Left hindlimb (tissue), 1 donor: ENCODE measurements at places on chromosomes 13 and 19.
A peak's percentile ranks its signal among the peaks of the same experiment; 100 is the strongest.

GRCh38 chr13:49435992-49436391 lies 7.9 kb downstream of the CAB39L start:
- DNase-seq = no peak

GRCh38 chr19:3620145-3620816 lies 6.3 kb downstream of the CACTIN start:
- DNase-seq = no peak

- DNase-seq = no peak
Observed at GRCh38 chr19:38070573-38070972, 153.4 kb downstream of the DPF1 start.

GRCh38 chr19:46732172-46732938 lies 13.5 kb upstream of the FKRP start:
- no peak for DNase-seq

- no peak for DNase-seq
Observed at GRCh38 chr13:71828117-71828516, 38.9 kb downstream of the DACH1 start.

DNA sequence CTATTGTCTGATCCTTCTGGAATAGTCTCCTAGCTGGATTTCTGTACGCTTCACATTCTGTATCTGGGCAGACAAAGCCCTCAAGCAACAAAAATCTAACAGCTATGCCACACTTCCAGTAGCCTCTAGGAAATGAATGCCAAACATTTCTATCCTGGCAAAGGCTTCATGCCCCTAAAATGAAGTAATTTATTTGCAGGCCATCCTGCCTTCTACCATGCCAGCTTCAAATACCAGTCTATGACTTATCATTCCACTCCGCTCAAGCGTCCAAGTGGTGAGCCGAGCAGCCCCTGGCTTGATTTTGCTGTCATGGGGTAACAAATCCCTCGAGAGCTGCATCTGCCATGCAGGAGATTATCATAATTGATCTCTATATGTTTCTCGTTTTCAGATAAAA lies 86.9 kb downstream of the LHFPL6 start:
- no peak for DNase-seq

DNA sequence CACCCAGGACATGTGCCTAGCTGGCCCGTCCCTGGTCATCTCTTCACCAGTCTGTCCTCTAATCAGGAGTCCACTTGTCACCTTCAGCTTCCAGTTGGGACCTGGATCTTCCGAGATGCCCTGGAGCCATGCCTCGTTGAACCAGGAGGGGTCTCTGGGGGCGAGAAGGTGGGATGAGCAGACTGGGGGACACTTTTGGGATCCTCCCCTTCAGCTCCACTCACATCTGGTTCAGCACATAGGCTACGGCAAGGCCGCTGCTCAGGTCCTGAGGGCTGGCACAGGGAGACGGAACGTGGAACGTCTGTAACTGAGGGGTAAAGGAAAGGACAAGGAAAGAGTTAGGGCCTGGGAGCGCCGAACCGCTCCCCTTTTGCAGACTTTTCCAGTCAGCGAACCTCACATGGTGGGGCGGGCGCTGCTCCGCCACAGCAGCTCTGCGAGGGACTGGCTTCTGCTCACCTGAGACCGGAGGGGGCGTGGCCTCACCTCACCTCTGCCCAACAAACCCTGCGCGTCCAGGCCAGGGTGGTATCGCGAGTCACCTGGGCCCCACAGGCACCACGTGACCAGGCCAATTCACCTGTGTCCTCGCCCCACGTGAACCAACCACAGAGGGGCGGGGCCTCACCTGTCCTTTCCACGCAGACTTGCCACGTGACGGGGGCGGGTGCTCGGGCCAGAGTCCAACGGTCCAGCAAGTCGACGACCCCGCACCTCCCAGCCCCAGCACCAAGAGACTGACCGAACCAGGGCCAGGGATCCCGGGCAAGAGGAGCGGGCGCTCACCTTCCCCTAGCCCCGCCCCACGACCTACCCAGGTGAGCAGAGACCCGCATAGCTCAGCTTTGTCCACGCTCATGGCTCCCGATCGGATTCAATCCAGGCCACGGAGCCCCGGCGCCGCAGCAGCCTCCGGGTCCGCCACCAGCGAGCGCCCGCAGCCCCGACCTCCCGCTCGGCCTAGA lies at the start of gene HOOK2:
TSS of gene HOOK2 (minus strand) at position 965 of the 968 bp plus-strand sequence. CDS start at position 862, 103 bp downstream.
- DNase-seq = peak; percentile 72

DNA sequence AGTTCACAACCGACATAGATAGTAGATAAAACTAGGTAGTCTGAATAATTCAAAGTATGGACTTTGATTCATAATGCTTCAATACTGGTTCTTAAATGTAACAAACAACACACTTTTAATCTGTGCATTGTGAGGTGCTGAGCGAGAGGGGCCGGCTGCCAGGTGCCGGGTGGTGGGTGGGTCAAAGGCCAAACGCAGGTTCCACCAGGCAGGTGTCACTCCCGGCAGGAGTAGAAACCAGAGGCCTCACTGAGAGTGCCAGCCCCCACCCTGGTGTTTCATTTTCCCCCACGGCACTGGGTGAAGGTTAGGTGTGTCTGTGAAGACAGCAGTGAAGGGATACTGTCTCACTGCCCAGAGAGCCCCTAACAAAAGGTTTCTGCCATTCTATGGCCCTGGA lies 4.2 kb upstream of the TUBGCP3 start:
- DNase-seq = no peak

GRCh38 chr19:42111384-42111783 lies 20.9 kb downstream of the POU2F2 start:
- DNase-seq = no peak

GRCh38 chr19:2475018-2475701 lies 767 bp upstream of the GADD45B start:
- peak; percentile 70 for DNase-seq

- no peak for DNase-seq
Observed at GRCh38 chr19:46825731-46826055, 25.0 kb downstream of the AP2S1 start.

DNA sequence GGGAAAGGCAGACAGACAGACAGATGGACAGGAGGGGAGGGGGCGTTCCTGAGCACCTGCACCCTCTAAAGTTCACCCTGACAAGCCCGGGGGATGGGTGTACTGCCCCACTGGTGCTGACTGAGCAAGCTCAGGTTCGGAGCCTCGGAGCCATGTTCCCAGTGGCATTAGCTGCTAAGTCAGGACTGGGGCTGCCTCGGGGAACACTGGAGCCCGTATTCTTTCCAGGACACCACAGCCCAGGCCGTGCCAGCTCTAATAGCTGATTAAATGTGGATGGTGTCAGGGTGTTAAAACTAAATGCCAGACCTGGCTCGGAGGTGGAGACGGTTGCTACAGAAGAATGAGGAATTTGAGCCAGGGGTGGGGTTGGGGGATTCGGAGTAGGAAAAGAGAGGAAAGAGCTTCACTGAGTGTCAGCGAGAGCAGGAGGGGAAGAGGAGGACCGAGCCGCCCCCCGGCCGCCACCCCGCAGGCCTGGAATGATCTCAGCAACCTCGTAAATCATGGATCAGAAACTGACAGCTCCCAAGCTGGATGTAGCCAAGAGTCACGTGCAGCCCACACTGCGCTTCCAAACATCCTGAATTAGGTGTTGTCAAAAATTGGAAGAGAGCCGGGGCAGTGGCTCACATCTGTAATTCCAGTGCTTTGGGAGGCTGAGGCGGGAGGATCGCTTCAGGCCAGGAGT lies 10.4 kb downstream of the MAP2K2 start:
- no peak for DNase-seq

GRCh38 chr13:107211073-107211472 lies 643.1 kb upstream of the ARGLU1 start:
- peak; percentile 83 for DNase-seq

- no peak for DNase-seq
Observed at GRCh38 chr13:43669964-43670363, 116.8 kb downstream of the ENOX1 start.

GRCh38 chr13:66837246-66837645 lies 392.9 kb downstream of the PCDH9 start:
- DNase-seq = no peak

- no peak for DNase-seq
Observed at GRCh38 chr19:32061315-32061714, 284.1 kb upstream of the ZNF507 start.

GRCh38 chr13:21066946-21067345 lies 5.6 kb upstream of the LATS2 start:
- no peak for DNase-seq

- DNase-seq = no peak
Observed at GRCh38 chr13:85223883-85224656, 575.1 kb downstream of the SLITRK6 start.

- no peak for DNase-seq
Observed at GRCh38 chr13:45392811-45393210, 25.4 kb downstream of the SLC25A30 start.

DNA sequence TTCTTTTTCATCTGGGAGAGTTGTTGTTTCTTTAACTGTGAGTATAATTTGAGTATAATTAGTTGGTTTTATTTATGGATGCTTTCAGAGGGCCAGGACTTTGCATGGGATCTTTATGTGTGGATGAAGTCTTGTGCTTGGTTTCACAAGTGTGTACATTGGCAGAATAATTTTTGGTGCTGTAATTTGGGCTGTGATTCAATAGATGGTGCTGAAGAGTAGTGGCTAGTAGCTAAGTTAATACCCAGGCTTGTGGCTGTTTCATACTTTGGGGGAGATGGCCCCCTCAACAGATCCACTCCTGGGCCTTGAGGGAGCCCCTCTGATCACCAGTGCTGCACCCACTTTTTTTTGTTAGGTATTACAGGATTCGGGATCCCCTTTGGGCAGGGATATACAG lies 1142.4 kb downstream of the SLITRK1 start:
- DNase-seq = no peak

DNA sequence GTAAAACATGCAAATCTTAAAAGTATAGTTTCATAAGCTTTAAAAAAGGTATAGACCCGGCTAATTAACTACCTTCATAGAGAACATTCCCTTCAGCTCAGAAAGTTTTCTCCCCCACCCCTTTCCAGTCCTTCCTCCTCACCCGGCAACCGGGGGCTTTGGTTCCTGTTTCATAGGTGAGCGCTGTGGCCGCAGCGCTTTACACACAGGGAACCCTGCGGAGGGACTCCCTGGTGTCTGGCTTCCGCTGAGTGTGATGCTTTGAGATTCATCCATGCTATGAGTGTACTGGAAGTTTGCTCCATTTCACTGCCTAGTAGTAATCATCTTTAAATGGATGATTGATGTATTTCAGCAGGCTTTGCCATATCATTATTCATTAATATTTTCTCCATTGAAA lies 26.0 kb upstream of the PABPC3 start:
- DNase-seq = no peak

- no peak for DNase-seq
Observed at GRCh38 chr13:100665403-100665802, 9.2 kb downstream of the TMTC4 start.

- peak; percentile 62 for DNase-seq
Observed at GRCh38 chr19:5288347-5288739, 52.3 kb downstream of the PTPRS start.

DNA sequence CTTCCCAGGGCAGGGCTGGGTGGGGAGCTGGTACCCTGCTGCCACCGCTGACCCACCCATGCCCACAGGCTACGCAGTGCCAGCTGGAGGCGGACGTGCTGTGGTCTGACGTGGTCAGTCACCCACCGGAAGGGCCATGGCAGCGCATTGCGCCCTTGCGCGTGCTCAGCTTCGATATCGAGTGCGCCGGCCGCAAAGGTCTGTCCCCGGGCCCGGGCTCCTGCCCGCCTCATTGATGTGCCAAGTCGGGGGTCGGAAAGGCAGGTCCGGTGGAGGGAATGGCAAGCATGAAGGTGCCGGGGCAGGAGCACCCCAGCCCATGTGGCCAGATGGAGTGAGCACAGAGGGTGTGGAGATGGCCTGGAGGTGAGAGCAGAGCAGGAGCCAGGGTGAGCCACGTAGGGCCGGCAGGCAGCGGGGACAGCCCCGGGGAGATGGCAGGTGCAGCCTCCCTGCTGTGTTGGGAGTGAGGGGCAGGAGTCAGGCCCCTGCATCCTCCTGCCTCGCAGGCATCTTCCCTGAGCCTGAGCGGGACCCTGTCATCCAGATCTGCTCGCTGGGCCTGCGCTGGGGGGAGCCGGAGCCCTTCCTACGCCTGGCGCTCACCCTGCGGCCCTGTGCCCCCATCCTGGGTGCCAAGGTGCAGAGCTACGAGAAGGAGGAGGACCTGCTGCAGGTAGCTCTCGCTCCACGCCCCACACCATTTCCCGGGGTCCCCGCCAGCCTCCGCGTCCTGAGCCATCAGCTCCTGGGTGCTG lies 16.0 kb upstream of the SPIB start:
- no peak for DNase-seq

- no peak for DNase-seq
Observed at GRCh38 chr13:109100705-109101304, 471.4 kb downstream of the MYO16 start.
